Calu3 (cell line): ENCODE measurements at places on chromosomes 4 and X. TPM values are rescaled to one million over a fixed set of nuclear protein-coding genes. Genes with fewer than 3 reads are reported as not detected.

MAGED1 gene
- 107 and 109 TPM in 2 replicates for total RNA-seq

TCEAL6 gene
- total RNA-seq, result not detected in 2 replicates

CORIN gene
- 0.07 TPM in 1 of 2 replicates, not detected in the other for total RNA-seq

OPN1MW gene
- total RNA-seq, result not detected in 2 replicates

G6PD gene
- 180 and 229 TPM in 2 replicates for total RNA-seq

ASB12 gene
- total RNA-seq, result not detected in 2 replicates

BMX gene
- total RNA-seq, result not detected in 2 replicates

CTAG1A gene
- not detected in 2 replicates for total RNA-seq

POU3F4 gene
- total RNA-seq, result not detected in 2 replicates

SLC2A9 gene
- total RNA-seq, result 1.4 and 1.8 TPM in 2 replicates

P2RY8 gene
- 0.07 TPM in 1 of 2 replicates, not detected in the other for total RNA-seq

SRPX2 gene
- 31.5 and 45.4 TPM in 2 replicates for total RNA-seq

ZNF41 gene
- 10.8 and 12.2 TPM in 2 replicates for total RNA-seq

TEC gene
- total RNA-seq, result 3.2 and 5.4 TPM in 2 replicates

SSX4 gene
- not detected in 2 replicates for total RNA-seq

PDE5A gene
- total RNA-seq, result 41.4 and 41.9 TPM in 2 replicates

DNA sequence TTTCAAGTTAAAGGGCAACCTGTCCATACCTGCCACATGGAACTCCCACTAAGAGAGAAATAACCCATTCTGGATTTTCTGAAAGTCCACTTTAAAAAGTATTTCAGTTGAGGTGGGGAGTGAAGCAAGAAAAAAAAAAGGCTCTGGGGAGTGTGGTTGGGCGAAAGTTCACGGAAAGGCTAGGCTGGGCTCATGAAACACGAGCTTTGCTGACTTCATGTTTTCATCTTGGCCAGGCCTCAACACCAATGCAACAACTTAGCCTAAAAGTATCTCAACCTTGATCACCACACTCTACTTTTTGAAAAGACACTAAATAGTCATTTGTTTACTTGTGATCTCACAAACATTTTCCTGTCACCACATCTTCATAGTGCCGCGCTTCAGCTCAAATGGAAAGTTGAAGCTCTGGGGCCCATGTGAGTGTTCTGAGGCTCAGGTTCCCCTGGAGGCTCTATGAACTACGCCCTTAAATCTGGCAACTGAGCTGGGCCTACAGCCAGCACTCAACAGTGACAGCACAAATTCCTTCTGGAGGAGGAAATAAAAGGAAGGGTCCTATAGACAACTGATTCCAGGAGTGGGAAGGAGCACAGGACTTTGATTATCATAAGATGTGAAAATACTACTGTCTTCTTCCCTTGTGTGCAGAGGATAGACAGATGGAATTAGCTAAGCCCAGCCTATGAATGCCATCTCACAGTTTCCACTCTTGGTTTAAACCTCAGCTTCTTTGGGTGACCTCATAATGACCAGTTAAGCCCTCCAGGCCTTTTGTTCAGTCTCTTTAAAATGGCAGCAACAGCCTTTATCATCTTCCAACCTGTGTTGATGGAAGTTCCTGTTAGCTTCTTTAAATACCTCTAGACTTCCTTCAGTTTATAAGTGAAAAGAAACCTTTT lies 5.1 kb downstream of the CD40LG start:
- no peak for DNase-seq

- peak; percentile 42 for DNase-seq
Measured at GRCh38 chr4:24988776-24989175, 42.0 kb downstream of the LGI2 start.

GRCh38 chr4:76087007-76087769 lies 12.7 kb downstream of the ART3 start:
- peak; percentile 54 for DNase-seq

GRCh38 chrX:46841346-46841745 lies 4.5 kb downstream of the RP2 start:
- no peak for DNase-seq

DNA sequence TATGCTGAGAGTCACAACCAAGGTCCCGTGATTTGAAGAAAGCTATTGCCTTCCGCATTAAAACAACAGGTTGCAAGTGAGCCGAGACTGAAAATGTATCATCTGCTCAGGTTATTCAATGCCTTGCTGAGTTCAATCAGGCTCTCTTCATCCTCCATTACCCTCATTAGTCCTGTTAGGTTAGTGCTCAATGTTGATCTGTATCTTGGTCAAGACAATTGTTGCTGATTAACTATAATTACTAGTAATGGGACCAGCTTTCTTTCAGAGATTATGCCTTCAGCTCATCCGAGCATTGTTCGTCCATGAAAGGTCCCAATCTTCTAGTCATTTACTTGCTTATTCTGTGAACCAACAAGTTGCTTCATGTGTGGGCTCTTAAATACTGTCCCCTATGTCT lies 534.6 kb upstream of the FAM241A start:
- no peak for DNase-seq

- no peak for DNase-seq
Measured at GRCh38 chr4:94278781-94279180, 63.9 kb downstream of the HPGDS start.

GRCh38 chr4:2786794-2787229 lies 6.1 kb upstream of the SH3BP2 start:
- no peak for DNase-seq

DNA sequence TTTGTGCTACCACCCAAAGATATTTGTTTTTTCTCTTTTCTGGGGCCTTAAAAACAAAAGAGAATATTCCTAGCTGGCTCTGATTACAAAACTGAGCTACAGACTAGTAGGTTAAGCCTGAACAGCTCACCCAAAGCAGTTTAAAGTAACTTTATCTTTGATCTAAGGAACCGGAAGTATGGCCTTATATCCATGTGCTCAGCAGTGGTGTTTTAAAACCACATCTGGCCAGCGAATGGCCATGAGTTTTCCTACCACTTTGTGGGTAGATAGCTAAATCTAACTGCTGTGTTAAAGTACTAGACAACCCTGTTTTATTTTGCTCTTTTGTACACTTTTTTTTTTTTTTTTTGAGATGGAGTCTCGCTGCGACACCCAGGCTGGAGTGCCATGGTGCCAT lies 24.6 kb downstream of the ADGRG4 start:
- DNase-seq, result no peak

DNA sequence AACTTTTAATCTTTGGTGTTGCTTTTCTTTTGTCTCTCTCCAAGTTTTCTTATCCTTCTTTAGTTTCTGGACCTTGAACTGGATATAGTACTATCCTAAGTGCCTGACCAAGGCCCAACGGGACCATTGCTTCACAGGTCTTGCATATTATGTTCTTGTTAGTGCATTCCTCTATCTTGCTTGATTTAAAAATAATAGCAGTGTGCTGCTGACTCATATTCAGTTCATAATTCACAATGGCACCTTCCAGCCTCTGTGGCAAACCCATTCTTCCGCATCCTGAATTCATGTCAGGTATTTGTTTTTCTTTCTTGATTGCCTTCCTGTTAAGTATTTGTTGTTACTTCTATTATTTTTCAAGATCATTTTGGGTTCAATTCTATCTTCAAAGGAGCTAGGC lies 197.1 kb upstream of the GIMD1 start:
- no peak for DNase-seq

DNA sequence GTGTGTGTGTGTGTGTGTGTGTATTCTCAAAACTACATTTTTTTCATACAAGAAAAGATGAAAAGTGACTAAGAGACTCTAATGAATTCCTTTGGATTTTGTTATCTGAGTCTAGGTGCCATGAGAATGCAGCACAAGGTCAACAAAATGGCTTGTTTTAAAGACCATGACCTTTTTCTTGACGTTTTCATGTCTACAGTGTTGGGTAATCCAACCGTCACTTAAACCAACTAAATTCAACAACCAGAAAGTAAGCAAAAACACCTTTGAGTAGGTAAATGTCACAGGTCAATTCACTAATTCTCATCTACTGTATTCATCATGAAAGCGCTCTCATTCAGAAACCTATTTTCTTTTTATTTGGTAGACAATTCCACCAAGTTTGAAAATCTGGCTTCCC lies 3.1 kb downstream of the SMARCA1 start:
- no peak for DNase-seq

- DNase-seq, result no peak
Measured at GRCh38 chr4:187108845-187109244, 385.2 kb upstream of the FAT1 start.

- peak; percentile 11 for DNase-seq
Measured at GRCh38 chrX:21479695-21480270, 105.6 kb downstream of the CNKSR2 start.

- no peak for DNase-seq
Measured at GRCh38 chr4:169846396-169846795, 88.7 kb upstream of the HPF1 start.

- DNase-seq, result no peak
Measured at GRCh38 chr4:187193141-187193540, 469.5 kb upstream of the FAT1 start.

DNA sequence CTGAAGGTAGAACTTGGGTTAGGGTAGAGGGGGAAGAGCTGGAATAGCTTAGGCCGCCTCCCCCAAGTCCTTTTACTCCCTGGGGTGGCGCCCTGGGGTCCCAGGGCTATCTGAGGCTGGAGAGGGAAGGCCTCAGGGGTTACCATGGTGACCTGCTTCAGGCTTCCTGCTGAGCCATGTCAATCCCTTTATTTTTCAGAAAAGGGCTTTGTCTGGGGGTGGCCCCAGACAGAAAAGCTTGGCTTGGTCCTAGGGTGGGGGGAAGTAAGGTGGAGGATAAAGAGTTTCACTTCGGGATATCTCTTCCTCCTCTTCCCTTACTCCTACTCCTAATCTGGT lies 6.3 kb downstream of the EFNB1 start:
- no peak for DNase-seq

DNA sequence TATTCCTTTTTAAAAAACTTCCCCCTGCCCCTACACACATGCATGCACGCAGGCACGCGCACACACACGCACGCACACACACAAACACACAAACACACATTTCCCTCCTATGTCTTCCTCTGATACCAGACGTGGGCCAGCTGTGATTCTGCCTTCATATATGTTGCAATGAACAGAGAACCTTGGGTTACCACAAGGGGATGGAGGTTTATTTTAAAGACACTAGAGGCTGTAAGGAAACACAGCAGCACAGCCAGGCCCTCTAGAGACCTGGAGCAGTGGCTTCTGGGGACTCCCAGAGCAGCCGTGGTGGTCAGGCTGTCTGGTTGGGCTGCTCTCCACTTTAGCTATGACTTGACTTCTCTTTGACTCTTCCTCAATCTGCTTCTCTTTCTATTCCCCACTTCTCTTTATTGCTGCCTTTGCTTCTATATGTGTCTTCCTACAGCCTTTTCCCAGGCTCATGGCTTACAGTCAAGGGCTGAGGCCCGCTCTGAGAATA lies 3.2 kb upstream of the TLR10 start:
- no peak for DNase-seq

GRCh38 chrX:123834116-123834515 lies 25.7 kb upstream of the XIAP start:
- no peak for DNase-seq

DNA sequence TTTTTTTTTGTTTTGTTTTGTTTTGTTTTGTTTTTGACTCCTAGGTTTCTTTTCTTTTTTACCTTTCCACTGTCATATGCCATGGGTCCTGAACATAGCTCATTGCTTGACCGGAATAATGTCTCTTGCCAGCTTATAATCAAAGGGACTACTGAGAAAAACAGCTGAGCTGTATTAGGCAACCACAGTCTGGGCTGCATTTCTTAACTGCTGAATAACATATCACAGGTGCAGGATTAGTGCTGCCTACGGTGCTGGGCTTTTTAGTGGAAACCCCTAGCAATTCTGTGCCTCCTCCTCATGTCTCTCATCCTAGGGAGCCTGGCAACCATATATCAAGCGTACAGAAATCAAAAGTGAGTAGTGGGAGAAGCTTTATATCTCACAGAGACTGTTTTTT lies 333.5 kb downstream of the BMPR1B start:
- DNase-seq, result peak; percentile 4

DNA sequence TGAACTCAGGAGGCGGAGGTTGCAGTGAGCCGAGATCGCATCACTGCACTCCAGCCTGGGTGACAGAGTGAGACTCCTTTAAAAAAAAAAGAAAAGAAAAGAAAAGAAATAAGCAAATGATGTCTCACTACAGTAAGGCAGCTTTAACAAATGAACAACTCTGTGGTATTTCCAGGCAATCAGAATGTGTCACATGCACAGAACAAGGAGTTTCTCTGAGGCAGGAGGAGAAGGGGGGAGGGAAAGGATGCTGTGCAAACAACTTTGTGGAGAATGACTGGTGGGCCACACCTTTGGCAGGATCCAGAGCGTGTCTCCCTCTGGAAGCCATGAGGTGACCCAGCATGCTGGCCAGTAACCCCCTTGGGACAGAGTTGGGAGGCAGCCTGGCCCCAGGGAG lies 57.6 kb downstream of the RAI2 start:
- DNase-seq, result no peak

DNA sequence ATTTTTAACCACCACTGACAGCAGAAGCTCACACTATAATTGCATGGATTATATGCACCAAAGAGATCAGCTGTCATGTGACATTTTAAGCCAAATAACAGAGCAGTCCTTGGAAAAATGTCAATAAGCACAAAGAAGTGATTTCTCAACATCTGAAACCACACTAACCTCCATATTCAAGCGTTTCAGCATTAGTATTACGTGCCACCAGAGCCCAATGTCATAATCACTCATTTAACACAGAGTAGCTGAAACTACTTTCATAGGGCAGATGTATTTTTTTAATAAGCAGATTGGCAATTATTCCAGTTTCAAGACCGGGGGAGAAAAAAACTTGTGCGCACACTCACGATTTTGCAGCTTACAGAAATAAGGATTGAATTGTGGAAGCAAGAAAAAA lies 76.6 kb downstream of the SH3KBP1 start:
- DNase-seq, result no peak

DNA sequence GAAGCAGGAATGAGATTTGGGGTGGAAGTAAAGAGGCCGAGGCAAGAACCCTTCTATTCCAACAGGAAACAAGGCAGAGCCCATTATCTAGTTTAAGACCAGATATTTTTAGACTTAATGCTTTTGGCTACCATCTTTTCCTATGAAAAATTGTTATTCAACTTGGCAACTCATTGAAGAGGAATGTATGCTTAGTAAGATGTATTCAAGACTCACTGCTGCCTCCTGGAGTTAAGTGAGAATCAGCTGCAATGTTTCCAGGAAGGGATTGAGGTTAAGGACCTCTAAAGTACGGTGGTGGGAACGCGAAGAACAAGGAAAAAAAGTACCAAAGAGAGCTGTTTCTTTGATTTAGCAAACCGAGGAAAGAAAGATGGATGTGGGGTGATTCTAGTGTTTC lies 89.1 kb downstream of the RAPGEF2 start:
- DNase-seq, result peak; percentile 14

DNA sequence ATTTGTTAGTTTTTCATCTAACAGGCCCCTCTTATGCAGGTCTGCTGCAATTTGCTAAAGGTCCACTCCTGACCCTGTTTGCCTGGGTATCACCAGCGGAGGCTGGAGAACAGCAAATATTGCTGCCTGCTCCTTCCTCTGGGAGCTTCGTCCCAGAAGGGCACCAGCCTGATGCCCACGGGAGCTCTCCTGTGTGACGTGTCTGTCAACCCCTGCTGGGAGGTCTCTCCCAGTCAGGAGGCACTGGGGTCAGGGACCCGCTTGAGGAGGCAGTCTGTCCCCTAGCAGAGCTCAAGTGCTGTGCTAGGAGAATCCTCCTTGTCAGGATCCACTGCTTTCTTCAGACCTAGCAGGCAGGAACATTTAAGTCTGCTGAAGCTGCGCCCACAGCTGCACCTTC lies 30.5 kb downstream of the ATRX start:
- no peak for DNase-seq

GRCh38 chrX:38879631-38880220 lies 78.5 kb downstream of the MID1IP1 start:
- DNase-seq, result peak; percentile 8
